Stimulated activated CD8-positive, alpha-beta memory T cell treated with anti-CD3 and anti-CD28 coated beads, Interleukin-7, amount 100 ng/mL, for 1 hour (primary cell): ENCODE measurements at places on chromosomes 7 and 10.

DNA sequence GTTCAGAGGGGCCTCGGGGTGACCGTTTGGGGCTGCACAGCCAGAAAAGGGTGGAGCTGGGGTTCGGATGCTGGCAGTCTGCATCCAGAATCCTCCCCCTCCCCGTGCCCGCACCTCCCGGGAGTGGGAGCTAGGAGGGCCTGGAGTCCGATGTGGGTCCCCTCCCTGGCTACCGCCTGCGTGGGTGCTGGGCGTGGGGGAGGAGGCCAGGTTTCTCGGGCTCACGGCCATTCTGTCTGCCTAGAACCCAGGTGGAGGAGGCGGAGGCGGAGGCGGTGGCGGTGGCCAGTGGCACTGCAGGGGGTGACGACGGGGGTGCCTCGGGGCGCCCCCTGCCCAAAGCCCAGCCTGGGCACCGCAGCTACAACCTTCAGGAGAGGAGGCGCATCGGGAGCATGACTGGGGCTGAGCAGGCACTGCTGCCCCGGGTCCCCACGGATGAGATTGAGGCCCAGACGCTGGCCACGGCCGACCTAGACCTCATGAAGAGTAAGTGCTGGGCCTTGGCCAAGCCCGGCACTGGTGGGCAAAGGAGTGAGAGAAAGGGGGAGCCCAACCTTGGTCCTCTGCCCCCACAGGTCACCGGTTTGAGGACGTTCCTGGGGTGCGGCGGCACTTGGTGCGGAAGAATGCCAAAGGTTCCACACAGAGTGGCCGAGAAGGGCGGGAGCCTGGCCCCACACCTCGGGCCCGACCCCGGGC, 7.0 kb downstream of the SLC4A2 start:
- no peak for DNase-seq

GRCh38 chr7:116224492-116225098, 14.3 kb downstream of the TES start:
- DNase-seq: no peak

DNA sequence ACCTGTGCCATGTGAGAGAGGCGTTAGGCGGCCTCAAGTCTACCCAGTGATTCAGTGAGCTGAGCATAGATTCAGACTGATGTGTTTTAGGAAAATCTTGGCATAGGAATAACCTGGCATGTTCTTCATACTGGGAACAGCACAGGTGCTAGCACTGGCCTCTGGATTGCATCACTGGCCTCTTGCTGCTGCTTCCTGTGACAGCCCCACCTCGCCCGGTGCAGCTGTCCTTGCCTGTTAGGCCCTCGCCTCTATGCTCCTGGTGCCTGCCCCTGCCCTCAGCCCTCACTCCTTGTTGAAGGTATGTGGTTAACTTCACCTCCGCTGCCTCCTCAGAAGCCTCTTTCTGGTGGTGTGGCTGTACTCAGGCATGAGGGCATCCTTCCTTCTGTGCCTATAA, 46.2 kb downstream of the BLNK start:
- no peak for DNase-seq

GRCh38 chr7:102152672-102153598, 133.7 kb upstream of the SH2B2 start:
- DNase-seq: no peak

- no peak for DNase-seq
Observed at GRCh38 chr7:51949726-51950644, 633.4 kb upstream of the COBL start.

GRCh38 chr7:113099284-113099919, 12.8 kb upstream of the GPR85 start:
- no peak for DNase-seq

DNA sequence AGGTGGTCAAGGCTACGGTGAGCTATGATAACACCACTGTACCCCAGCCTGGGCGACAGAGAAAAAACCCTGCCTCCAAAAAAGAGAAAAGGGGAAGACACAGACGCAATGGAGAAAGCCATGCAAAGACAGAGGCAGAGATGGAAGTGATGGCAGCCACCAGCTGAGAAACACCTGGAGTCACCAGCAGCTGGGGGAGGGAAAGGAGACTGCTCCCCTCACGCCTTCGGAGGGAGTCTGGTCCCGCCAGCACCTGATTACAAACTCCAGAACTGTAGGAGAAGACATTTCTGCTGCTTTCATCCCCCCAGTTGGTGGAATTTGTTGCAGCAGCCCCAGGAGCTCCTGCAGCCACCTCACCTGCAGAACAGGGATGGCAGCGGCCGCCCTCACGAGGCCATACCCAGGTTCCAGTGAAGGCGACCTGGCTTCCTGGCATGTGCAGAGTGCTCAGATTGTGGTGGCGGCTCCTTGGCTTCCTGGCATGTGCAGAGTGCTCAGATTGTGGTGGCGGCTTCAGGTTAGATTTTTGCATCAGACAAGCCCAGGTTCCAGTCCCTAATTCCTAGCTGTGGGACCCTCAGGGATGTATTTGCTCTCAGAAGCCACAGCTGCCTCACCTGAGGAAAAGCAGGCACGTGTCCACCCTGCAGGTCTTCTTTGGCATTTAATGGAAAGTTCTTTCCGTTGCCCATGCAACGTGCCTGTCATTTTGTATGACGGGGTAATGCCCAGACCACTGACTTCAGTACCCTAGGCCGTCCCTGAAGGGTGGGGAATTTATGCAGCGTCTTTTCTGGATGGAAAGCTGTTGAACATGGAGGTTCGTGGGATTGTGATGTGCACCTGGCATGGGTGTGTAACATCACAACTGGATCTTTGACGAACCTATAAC, 182.9 kb downstream of the EBF3 start:
- DNase-seq: no peak
